ENCODE measurements at places on chromosomes 5 and 9.

DNA sequence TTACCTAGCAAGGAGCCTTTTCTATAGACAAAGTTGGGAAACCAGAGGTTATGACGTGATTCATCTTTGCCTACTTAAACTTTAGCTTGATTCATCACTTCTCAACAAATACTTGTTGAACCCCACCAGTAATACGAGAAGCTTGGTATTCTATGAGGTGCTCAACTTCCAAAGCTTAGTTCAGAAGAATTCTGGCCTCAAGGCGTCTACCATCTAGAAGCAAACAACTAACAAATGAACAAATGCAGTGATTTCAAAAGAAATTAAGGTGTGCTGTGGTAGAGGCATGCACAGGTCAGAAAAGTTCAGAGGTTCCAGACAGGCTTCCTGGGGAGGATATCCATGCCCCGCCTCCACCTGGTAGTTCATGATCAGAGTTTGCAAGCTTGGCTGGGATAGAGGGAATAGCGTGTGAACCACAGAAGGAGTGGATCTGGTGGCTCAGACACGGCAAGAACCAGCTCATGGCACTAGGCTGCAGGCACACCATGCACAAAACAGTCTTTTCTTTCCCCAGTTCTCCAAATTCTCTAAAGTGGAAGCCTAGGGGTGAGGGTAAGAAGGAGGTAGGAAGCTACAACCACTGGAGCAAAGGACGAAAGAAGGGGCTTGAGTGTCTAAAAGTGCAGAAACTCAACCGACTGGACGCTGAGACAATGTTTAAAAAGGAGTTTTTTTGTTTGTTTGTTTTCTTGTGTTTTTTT, 473.0 kb downstream of the RAB3C start:
- no peak for DNase-seq

DNA sequence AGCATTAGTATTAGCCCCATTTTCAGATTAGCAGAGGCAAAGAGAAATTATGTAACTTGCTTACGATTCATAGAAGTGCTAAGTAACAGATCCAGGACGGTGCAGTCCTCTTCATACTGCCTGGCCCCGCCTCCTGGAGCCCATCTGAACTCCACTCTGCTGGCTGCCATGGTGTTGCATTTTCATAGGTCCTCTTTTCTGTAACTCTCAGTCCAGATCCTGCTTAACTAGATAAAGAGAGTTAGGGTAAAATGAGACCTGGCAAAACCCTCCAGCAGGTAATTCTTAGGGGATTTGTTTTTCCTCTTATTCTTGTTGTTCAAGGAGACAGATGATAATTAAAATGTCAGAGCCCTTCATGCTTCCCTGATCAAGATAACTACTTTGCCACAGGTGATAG, 135.1 kb upstream of the EFNA5 start:
- no peak for DNase-seq

GRCh38 chr9:79040671-79041070, 531.1 kb upstream of the TLE4 start:
- no peak for DNase-seq

- no peak for DNase-seq
Observed at GRCh38 chr5:172791286-172791685, 20.3 kb upstream of the DUSP1 start.

Data from stimulated activated CD8-positive, alpha-beta memory T cell treated with anti-CD3 and anti-CD28 coated beads, Interleukin-2, amount 100 ng/mL, for 1 hour (primary cell).